ENCODE measurements at places on chromosomes 5 and 9.

GRCh38 chr5:96198356-96199058 is 234.5 kb downstream of the PCSK1 start:
- DNase-seq = no peak

GRCh38 chr5:159409801-159410200 is 79.5 kb upstream of the IL12B start:
- no peak for DNase-seq

DNA sequence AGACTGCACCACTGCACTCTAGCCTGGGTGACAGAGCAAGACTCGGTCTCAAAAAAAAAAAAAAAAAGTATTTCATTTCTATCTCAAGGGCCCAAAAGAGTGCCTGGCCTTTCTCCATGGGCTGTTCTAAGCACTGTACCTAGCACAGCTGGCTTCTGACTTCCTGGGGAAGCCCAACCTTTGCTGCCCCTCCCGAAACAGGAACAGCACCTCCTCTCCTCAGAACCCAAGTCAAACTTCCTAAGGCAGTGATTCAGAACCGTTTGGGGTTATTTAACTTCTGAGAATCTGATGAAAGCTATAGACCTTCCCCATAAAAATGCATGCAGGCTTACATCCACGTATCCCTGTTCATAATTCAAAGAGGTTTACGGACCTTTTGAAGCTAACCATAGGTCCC is 57.8 kb downstream of the NRG2 start:
- no peak for DNase-seq

DNA sequence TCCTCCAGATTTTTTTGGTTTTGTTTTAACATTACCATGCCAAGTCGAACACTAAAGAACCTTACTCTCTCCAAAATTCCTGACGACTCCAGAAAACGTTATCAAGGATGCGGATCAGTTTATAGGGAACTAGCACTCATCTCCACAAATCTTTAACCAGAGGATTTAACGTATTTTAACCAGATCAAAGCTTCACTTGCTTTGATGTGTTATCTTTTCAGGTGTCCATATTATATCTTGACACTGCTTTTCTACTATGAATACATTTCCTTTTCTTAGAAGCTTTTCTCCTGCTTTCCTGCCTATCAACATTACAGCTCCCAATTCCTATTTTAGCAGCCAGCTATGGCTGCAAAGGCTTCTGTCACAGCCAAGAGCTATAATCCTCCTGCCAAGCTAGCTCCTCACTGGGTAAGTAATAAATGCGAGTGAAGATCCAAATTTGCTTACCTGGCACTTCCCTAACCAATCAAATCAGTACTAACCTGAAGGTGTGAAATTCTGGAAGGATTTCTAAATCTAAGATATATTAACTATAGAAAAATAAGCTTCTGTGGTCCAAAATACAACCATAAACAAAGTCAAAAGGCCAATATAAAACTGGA is 60.2 kb downstream of the CDC14B start:
- no peak for DNase-seq

GRCh38 chr5:179530069-179530998 is 20.0 kb upstream of the RUFY1 start:
- DNase-seq = no peak

GRCh38 chr9:89304834-89305188 is 6.2 kb upstream of the CKS2 start:
- no peak for DNase-seq

GRCh38 chr9:16450043-16450442 is 420.4 kb downstream of the BNC2 start:
- DNase-seq = no peak

GRCh38 chr5:994821-995220 is 13.8 kb upstream of the NKD2 start:
- DNase-seq = no peak

DNA sequence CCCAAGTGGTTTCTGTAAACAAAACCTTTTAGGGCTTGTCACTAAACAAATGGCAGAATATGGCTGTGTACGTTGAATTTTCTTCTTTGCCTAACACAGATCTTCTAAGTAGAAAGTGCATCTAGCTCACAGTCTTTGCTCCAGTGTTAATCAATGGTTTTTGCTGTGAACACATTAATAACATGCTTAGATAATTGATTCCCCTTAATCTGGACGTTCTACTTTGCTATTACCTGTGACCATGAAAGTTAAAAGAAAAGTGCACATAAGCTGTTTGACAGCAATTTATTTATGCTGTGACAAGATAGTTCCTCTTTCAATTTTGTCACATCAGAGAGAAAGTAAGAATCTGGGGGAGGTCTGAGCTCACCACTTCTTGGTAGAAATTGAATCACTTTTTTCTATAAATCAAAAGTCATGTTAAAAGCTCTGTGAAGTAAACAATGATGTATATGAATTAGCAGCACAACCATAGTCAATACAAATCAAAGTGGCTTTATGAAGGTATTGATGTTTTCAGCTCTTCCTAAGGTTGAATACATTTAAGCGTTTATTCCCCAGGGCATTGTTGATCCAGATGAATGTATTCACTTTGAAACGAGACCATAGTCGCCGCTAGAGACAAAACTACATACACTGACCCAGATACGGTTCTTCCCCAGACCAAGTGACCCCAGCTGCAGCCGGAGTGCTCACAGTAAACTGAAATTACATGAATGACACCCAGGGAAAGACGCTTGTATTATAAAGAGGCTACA is 174.6 kb upstream of the ZNF608 start:
- no peak for DNase-seq
